ENCODE measurements at places on chromosomes 7 and 10.

DNA sequence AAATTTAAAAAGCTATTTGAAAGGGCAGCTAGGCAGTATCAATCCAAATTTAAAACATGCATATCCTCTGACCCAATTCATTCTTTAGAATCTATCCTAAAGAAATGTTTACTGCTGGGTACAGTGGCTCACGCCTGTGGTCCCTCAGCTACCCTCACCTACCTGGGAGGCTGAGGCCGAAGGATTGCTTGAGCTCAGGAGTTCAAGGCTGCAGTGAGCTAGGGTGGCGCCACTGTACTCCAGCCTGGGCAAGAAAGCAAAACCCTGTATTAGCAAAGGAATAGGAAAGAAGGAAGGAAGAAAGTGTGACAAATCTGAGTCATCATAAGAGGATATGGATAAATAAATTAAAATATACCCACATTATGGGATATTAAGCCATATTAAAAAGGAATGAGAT is 36.3 kb downstream of the C7orf33 start:
- no peak for DNase-seq

GRCh38 chr10:79316671-79317431 is 30.4 kb upstream of the PPIF start:
- no peak for DNase-seq

GRCh38 chr10:110203500-110204455 is 3.6 kb upstream of the MXI1 start:
- DNase-seq = no peak

- DNase-seq = no peak
Observed at GRCh38 chr7:50037086-50037485, 56.0 kb downstream of the ZPBP start.

GRCh38 chr7:128005117-128005516 is 26.1 kb downstream of the LRRC4 start:
- DNase-seq = no peak

All from astrocyte of the spinal cord (primary cell).